CD4-positive, alpha-beta T cell treated with Interleukin-4 for 4 hours (primary cell): ENCODE measurements at places on chromosomes 13 and 19.
A peak's percentile ranks its signal among the peaks of the same experiment; 100 is the strongest.

DNA sequence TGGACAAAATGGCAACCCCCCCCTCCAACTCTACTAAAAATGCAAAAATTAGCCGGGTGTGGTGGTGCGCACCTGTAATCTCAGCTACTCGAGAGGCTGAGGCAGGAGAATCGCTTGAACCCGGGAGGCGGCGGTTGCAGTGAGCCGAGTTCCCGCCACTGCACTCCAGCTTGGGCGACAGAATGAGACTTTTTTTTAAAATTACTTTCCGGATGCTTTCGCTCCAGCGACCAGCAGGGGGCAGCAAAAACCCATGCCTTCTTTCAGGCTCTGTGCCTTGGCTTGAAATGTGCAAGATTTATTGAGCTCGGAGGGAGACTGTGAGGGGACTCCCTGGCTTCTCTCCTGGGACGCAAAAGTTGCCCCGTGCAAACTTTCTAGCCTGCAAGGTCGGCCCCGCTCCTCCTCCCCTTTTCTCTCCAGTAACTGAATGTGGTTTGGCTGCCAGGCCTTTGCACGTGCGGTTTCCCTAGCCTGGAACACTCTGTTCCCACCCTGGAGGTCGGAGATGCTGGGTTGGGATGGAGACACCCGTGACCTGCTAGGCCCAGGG lies 61.4 kb upstream of the NFIC start:
- peak; percentile 69 for DNase-seq

- DNase-seq: no peak
These were observed 18.3 kb upstream of the ENOX1 start for GRCh38 chr13:43805071-43805468.

- DNase-seq: no peak
These were observed 7.5 kb upstream of the FUT5 start for GRCh38 chr19:5877882-5878281.

GRCh38 chr19:20365146-20365545 lies 198.1 kb downstream of the ZNF486 start:
- no peak for DNase-seq

DNA sequence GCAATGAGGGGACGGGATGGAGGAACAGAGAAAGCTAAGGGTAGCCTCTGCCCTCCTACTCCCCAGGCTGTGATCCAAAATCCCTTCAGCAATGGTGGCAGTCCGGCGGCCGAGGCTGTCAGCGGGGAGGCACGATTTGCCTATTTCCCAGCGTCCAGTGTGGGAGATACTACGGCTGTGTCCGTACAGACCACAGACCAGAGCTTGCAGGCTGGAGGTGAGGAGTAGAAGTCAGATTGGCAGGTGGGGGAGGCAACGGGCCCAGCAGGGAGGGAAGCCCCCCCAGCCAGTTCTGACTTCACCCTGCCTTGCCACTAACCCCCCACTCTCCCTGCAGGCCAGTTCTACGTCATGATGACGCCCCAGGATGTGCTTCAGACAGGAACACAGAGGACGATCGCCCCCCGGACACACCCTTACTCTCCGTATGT lies 1.6 kb downstream of the USF2 start:
- DNase-seq: no peak

DNA sequence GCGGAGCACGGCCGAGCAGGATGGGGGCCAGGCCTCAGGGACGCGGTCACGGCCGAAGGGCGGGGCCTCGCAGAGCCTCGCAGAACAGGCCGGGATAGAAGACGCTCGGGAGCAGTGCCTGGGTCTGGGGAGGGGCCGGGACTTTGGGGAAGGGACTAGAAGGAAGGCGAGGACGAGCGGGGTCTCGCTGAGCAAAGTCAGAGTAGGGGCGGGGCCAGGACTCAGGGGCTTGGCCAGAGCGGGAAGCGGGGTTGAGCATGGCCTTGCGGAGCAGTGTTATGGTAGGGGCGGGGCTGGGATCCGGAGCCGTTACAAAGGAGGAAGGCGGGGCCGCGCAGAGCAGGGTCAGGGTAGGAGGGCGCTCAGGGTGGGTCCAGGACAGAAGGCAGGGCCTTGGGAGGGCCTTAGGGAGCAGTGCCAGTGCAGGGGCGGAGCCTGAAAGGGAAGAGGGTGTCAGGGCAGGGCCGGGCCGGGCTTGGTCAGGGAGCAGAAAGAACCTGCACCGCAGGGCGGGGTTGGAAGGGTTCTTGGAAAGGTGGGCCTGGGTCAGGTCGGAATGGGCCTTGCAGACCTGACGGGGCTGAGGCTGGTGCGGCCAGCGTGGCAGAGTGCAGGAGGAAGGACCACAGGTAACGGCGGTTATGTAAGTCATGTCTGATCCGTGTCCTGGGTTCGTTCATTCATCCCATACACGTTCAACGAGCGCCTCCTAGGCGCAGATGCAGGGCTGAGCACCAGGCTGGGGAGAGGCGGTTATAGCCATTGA lies 533 bp upstream of the ATP8B3 start:
- peak; percentile 91 for DNase-seq

DNA sequence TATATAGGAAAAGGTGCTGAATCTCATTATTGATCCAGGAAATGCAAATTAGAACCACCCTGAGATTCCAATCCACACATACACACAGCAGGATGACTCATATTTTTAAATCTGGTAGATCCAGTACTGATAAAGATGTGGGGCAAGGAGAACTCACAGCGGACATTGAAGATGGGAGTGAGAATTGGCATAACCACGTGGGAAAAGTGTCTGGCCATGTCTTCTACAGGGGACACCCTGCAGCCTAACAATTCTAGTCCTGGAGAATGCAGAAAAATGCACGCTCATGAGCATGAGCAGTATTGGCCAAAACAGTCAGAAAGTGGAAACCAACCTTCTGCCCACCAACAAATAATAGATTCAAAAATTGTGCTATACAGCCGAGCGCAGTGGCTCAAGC lies 13.5 kb upstream of the BCL3 start:
- DNase-seq: no peak

GRCh38 chr13:34344816-34345215 lies 526.9 kb downstream of the RFC3 start:
- no peak for DNase-seq

DNA sequence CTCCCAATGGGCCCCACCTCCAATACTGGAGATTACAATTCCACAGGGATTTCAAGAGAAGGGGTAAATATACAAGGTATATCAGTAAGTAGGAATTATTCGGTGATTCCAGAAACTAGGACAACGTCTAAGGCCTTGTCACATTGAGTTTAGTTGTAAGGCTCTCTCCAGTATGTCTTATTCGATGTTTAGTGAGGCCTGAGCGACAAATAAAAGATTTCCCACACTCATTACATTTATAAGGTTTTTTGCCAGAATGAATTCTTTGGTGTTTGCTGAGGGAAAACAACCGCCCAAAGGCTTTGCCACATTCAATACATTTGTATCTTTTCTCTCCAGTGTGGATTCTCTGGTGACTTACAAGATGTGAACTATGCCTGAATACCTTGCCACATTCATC lies 19.1 kb upstream of the ZNF841 start:
- no peak for DNase-seq

DNA sequence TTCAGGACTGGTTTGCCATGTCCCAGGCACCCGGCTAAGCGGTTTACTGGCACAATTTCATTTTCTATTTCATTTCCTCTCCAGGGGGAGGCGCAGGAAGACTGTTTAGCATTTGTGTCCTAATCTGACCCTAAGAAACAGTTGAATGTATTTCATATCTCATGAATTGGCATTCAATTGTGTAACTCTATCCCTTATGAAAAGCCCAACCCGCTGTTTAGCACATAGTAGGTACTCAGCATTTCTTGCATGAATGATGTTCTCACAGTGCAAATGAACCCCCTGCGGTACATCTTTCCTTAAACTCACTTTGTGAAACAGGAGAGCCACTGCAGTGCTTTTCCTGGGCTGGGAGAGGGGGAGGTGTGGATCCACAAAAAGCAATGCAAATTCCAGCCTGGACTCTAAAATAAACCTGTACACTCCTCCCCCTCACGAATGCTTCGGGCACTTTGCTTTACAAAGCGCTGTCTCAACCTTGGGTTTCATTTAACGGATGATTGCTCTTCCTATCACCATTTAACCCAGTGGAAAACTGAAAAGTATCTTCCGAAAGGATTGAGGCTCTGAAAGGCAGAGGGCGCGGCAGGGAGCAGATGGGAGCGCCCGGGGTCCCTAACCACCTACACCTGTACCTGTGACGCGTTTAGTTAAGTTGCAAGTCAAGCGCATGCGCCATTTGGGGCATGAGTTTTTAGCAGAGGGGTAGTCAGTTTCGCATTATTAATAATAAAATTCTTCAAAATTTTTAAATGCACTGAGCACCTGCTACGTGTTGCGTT lies 1.2 kb upstream of the EEF2 start:
- peak; percentile 83 for DNase-seq

GRCh38 chr19:46404055-46404752 lies 9.2 kb downstream of the CCDC8 start:
- no peak for DNase-seq

DNA sequence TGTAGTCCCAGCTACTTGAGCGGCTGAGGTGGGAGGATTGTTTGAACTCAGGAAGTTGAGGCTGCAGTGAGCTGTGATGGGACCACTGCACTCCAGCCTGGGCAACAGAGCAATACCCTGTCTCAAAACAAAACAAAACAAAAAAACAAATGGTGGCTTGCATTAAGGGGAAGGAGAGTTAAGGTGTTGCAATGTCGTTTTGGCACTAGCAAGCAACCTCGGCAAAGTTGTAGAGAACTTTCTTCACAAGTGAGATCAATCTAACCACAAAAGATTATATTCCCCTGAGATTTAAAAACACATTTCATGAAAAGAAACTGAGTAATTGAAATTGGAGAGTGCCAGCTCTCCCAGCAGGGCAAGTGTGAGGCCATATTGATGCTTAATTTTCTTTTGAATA lies 153.7 kb downstream of the KLF5 start:
- DNase-seq: no peak

- DNase-seq: peak; percentile 79
These were observed 9.3 kb downstream of the EPHX3 start for GRCh38 chr19:15222738-15223648.

DNA sequence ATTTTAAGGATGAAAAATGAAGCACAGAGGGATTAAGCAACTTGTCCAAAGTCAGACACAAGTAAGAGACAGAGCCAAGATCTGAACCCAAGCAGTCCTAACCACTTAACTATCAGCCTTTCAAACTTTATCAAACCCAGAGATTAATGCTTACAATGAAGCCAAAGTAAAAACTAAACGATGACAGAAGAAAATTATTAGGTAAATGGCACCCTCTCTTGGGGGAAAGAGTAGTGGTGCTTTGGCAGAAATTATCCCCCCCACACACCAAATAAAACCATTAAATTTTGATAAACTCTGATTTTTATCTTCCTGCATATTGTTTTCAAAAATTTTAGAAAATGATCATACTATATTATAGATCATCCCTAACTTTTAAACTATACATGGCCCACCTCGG lies 329.2 kb downstream of the SLC7A1 start:
- DNase-seq: no peak

GRCh38 chr19:40078377-40078776 lies 12.4 kb downstream of the ZNF780A start:
- DNase-seq: no peak

DNA sequence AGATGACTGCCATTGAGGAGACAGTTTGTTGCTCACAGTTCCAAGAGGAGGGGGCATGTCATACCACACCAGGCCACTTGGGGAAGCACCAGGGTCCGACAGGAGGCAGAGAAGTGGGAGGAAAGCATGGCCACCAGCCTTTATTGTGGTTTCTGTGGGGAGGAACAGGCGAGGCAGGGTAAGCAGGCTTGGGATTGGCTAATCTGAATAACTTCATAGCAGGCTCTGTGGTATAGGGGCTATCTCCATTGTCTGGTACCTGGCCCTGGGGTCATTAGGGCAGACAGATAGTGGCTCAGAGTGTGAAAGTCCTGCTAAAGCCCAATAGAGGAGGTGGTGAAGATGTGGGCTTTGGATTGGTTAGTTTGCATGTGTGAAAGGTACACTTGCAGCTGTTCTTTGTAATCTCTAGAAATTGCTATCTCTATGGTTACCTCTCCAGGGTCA lies 35.5 kb downstream of the CBY2 start:
- no peak for DNase-seq

GRCh38 chr13:20161951-20162300 lies 1.1 kb upstream of the GJA3 start:
- no peak for DNase-seq

DNA sequence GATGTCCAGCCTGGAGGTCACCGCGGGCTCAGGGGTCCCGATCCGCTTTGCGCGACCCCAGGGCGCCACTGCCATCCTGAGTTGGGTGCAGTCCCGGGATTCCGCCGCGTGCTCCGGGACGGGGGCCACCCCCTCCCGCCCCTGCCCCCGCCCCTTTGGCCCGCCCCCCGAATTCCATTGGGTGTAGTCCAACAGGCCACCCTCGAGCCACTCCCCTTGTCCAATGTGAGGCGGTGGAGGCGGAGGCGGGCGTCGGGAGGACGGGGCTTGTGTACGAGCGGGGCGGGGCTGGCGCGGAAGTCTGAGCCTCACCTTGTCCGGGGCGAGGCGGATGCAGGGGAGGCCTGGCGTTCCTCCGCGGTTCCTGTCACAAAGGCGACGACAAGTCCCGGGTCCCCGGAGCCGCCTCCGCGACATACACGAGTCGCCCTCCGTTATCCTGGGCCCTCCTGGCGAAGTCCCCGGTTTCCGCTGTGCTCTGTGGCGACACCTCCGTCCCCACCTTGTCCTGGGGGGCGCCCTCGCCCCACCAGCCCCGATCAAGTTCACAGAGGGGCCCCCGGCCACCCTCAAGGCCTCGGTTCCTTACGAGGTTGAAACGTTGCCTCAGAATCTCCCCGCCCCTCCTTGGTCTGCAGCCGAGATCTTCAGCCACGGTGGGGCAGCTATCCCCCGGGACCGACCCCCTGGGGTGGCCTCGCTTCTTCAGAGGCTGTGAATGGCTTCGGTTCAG lies 1.2 kb downstream of the LDLR start:
- DNase-seq: peak; percentile 99

DNA sequence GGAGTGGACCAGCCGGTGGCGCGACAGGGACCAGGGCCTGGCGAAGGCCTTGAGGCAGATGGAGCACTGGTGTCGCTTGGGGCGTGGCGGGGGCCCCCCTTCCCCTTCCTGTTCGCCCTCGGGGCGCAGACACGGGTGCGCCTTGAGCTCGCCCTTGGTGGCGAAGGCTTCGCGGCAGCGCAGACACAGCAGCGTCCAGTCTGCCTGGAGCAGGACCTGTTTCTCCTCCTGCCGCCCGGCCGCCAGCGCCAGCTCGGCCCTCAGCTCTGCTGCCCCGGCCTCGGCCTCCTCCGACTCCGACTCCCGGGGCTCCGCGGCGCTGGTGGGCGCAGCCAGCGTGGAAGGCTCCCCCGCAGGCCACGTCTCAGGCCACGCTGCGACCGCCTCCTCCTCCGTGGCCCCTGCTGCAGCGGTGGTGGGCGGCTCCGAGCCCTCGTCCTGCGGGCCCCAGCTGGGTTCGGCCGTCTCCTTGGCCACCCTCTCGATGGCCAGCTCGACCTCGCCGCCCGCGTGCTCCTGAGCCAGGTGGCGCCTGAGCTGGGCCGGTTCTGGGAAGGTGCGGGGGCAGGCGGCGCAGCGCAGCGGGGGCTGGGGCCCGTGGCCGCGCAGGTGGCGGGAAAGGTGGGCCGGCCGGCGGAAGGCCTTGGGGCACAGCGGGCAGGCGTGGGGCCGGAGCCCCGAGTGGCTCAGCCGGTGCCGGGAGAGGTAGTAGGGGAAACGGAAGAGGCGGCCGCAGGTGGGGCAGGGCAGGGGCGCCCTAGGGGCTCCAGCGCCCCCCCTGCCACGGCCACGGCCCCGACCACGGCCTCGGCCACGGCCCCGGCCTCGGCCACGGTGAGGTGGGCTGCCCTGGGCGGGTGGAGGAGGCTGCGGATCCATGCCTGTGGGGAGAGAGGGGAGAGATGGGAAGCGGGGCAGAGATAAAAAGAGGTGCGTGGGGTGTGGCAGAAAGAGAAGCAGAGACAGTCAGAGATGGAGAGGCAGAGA lies 1.6 kb downstream of the ZNF579 start:
- no peak for DNase-seq
